H4 (cell line): ENCODE measurements at places on chromosomes 11 and 22.

DNA sequence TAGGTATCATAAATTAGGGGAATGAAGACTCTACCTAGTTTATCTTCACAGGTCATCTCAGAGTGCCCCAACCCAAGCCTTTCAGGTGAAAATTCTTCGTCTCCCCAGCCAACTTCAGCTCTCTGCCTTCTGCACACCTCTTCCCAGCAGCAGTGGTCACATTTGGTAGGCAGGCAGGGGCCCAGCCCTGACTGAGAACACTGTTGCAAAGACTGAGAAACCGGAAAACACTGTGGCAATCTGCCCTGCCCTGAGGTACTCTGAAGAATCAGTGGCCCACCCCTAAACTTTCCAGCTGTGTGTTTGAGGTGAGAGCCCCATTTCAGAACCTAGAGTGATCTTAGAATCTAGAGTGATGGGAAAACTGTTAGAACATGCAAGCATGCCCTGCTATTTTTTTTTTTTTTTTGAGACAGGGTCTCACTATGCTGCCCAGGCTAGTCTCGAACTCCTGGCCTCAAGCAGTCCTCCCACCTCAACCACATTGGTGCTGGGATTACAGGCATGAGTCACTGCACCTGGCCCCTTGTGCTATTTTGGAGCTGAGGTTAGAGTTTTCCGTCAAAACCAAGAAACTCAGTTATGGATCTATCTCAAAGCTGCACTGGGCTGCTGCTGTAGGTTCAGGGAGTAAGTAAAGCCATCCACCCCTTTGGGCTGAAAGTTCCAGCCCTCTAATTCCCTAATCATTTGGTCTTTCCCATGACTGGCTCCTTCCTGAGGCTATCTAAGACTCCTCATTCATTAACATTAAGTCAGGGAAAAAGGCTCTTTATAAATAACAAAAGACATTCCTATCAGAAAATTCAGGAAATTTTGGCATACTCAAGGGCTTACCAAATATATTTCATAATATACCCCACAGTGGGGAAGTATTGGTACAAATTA is 1.7 kb upstream of the LDHA start:
- no peak for DNase-seq

DNA sequence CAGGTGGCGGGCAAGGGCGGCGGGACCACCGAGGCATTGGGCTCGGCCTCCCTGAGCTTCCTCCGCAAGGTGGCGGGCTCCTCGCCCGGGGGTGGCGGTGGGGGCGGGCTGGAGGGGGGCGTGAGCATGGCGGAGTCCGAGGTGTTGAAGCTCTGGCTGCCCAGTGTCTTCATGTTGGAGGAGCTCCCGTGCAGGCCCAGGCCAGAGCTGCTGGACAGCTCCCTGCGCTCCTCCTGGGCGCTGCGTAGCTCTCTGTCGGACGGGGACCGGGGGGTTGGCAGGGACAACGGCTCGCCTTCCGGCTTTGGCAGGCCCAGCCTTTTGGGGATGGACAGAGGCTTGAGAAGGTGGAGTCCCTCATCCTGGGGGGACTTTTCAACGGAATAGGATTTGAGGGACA is 43.9 kb upstream of the BID start:
- no peak for DNase-seq

DNA sequence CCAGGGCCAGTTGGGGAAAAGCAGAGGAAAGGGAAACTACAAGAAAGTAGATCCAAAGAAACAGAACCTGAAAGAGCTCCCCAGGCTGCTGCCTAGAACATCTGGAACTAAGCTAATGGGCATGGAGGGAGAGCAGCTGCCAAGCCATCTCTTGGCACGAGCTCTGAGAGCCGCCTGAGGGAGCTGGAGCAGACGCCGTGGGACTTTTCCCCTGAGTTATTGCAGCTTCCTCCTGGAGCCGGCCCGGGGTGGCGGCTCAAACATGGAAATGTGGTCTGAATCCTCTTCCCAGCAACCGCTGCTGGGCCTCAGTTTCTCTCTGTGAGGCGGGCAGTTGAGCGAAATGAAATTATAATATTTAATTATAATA is 41.8 kb downstream of the LIF start:
- peak; percentile 69 for DNase-seq

- no peak for DNase-seq
These were observed 163.4 kb upstream of the SYN3 start for GRCh38 chr22:33221568-33221967.

DNA sequence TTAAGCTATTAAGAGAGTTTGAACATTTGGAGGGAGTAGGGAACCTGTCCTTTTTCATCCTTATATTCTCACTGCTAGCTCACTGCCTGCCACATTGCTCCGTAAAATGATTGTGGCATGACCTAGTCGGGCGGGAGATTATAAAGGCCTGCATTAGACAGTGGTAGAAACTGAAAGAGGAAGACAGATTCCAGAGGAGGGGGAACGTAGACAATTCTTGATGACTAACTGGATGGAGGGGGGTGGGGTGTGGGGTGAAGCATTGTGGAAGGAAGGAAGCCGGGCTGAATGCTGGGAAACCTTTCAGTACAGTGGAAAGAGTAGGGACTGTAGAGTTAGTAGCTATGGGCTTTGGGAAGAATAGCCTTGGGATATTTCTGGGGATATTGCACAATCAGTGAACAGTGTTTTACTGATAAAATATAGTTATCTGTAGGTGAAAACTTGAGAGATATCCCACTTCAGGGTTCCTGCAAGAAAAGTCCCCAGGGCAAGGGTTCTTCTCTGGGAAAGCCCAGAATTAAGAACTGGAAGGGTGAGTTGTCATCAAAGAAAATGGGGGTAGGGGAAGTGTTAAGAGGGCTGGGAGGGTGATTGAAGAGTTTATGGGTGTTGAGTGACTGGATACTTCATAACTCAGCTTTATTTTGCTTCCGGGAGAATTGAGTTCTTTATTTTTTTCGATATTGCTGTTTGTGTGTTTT is 2.1 kb downstream of the MED15 start:
- peak; percentile 81 for DNase-seq

DNA sequence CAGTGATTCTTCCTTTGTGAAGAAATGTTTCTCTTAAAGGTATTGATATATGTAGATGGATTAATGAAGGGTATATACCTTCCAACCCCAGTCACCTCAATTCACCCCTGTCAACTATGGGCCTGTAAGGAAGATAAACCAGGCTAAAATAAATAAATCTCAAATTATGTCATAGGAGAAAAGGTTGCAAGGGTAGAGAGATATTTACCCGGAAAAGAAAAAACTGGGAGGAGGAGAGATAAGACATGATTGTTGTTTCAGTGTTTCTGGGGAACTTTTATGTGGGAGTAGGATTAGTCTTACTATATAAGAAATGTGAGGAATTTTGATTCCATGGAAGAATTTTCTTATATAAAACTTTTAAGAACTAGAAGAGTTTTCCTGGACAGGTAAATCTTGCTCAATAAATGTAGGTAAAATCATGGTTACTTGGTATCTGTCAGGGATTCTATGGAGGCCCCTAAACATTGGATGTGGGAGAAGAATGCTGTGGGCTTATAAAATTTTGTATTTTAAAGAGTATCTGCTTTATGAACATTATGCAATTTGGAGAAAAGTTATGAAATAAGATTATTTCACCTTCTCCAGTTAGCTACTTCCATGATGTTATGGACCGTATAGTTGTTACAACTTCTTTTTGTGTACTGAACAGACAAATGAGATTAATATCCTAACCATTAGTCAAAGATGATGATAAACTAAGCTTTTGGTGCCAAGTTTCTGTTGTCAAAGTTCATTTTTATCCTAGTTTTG is 6.4 kb downstream of the YAP1 start:
- no peak for DNase-seq

- no peak for DNase-seq
These were observed 1.7 kb upstream of the UCP3 start for GRCh38 chr11:74010306-74011300.

DNA sequence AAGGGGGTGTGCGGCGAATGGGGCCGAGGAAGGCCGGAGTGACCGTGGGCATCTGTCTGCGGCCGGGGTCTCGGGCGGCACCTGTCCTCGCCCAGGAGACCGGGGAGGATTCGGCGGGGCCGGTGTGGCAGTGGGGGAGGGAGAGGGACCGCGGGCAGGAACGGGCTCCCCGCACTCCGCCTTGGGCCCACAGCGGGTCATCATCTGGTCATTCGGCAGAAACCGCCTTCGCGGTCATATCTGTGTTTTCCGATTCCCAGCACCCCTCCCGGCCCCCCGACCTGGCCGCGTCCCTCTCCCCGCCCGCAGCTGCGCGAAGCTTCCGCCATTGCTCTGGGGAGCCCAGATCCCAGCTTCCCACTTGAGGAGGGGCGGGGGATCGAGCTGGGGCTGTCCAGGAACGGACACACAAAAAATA is 824 bp upstream of the CBX6 start:
- peak; percentile 3 for DNase-seq

DNA sequence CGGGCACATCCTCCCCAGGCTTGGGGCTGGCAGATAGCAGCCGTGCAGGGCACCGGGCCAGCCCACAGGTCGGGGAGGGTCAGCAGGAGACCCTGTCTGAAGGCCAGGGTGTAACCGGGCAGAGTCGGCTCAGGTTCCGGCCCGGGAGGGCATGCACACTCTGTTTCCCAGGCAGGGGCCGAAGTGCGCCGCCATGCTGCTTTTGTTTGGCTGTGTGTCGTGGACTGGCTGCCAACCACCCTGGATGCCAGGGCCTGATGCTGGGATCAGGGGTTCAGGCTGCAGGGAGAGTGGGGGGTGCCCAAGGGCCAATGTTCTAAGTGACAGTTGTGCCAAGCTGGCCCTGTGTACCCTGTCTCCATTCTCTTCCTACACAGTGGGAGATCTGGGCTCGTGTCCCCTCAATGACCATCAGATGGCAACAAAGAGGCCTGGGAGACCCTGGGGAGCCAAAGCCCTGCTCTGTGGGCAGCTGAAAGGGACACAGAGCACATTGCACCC is 120.9 kb upstream of the B3GAT1 start:
- no peak for DNase-seq

DNA sequence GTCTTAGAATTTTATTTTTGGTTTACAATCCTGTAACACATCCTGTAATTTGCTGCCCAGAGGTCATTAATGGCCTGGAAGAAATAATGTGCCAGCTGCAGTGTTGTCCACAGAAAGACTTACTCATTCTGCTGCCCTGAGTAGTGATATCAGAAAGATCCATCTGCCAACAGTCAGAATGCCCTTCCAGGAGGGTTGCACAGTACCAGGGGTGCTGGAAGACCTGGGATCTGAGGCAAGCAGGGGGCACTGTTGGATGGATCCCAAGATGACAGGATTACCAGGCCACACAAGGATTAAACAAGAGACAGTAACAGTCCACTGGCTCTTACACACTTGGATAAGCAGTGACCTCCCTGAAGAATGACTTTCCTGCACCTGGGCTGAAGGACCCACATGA is 93.8 kb upstream of the TOP3B start:
- no peak for DNase-seq

DNA sequence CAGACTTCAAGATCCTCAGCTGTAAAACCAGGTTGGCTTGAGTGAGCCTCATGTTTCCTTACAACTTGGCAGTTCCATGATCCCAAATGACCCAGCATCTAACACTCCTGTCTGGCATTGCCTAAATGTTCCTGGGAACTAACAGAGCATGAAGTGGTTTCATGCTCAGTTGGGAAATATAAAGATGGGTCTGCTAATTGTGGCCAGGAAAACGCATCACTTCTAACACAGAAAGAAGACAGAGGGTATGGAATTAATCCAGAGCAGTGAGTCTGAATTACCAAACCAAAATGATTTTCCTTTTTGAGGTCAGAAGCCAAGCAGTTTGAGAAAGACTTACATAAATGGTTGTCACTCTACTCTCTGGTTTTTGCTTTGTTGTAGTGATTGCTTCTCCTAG is 60.5 kb upstream of the MMP13 start:
- no peak for DNase-seq
